ENCODE measurements at places on chromosomes 4 and X. TPM values are rescaled to one million over a fixed set of nuclear protein-coding genes. Genes with fewer than 3 reads are reported as not detected.

The CT45A2 gene
- not detected for total RNA-seq

The TEX13B gene
- not detected for total RNA-seq

The ANKRD50 gene
- total RNA-seq = 59.8 TPM

The MGARP gene
- total RNA-seq = 24.0 TPM

The CT45A1 gene
- total RNA-seq = not detected

The LAMTOR3 gene
- total RNA-seq = 36.8 TPM

The SNCA gene
- total RNA-seq = 33.8 TPM

The ARHGAP36 gene
- not detected for total RNA-seq

The UGT2B15 gene
- not detected for total RNA-seq

The TLR10 gene
- not detected for total RNA-seq

The USP26 gene
- total RNA-seq = not detected

The CLDN2 gene
- not detected for total RNA-seq

The NAT8L gene
- total RNA-seq = 0.13 TPM

The ANTXR2 gene
- 142 TPM for total RNA-seq

The GDPD2 gene
- not detected for total RNA-seq

The NDP gene
- total RNA-seq = 17.2 TPM

The RTL9 gene
- 0.13 TPM for total RNA-seq

The TMEM47 gene
- total RNA-seq = 135 TPM

The PCDH10 gene
- 85.6 TPM for total RNA-seq

The GUCY1A1 gene
- 0.69 TPM for total RNA-seq

The SMS gene
- total RNA-seq = 167 TPM

The RPGR gene
- total RNA-seq = 6.4 TPM

The DAPP1 gene
- total RNA-seq = not detected

The HTN3 gene
- total RNA-seq = not detected

The TXK gene
- total RNA-seq = 0.26 TPM

The TRIM61 gene
- 3.0 TPM for total RNA-seq

The NWD2 gene
- total RNA-seq = not detected

The SRPX gene
- total RNA-seq = 500 TPM

The ATOH1 gene
- not detected for total RNA-seq

The SRPK3 gene
- 3.6 TPM for total RNA-seq

The PCDH18 gene
- total RNA-seq = 119 TPM

The HELT gene
- not detected for total RNA-seq

The PACRGL gene
- 18.2 TPM for total RNA-seq

The OR13H1 gene
- not detected for total RNA-seq

The FGFR3 gene
- 0.59 TPM for total RNA-seq

The XAGE3 gene
- total RNA-seq = not detected

The JADE3 gene
- total RNA-seq = 6.4 TPM

The GLUD2 gene
- 1.7 TPM for total RNA-seq

The QRFPR gene
- total RNA-seq = not detected

The SSX2 gene
- not detected for total RNA-seq

The TBC1D1 gene
- 86.4 TPM for total RNA-seq

The NDNF gene
- 4.9 TPM for total RNA-seq

The DGKQ gene
- 31.5 TPM for total RNA-seq

The RS1 gene
- not detected for total RNA-seq

The MYOZ2 gene
- 1.4 TPM for total RNA-seq

The PRR27 gene
- total RNA-seq = not detected

The ANOS1 gene
- total RNA-seq = 18.8 TPM

The OTUD6A gene
- not detected for total RNA-seq
